ENCODE measurements at places on chromosomes 6 and 20.

DNA sequence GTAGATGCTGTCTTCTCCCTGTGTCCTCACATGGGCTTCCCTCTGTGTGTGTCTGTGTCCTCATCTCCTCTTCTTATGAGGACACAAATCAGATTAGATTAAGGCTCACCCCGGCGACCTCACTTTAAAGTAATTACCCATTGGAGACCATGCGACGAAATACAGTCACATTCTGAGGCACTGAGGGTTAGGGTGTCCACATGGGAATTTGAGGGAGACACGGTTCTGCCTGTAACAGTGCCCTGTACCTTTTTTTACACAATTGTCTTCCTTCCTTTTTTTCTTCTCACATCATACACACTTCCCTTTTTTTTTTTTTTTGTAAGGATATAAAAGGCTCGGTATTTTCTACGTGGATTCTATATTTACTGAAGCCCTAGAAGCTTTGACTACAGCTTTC lies 48.9 kb downstream of the DEK start:
- DNase-seq, result no peak

DNA sequence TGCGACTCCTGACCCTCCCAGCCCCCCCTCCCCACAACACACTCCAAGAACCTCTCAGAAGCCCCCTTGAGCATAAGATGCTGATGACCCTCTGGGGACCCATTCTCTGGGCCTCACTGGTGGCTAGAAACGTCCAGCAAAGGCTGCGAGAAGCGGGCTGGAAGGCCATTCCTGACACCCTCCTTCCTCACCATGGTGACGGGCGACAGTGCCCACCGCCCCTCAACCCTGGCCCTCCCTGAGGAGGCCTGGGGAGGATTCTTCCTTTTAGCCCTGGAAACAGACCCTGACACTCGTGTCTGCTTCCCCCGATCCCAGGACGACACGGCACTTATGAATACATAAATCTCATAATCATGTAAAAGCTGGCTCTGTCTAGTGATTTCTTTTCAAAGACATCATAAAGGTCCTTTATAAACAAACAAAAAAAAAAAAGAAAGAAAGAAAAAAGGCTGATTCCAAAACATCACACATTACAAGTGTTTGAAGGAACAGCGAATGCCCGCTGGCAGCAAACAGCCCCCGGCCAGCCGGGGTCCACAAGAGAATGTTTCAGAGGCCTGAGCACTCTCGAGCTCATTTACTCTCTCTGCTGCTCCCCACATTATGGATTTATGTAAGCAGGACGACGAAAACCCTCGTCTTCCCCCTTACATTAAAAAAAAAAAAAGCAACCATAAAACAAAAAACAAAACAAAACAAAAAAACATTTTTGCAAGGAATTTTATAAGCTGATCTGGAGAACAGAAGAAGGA lies 40.7 kb downstream of the PREX1 start:
- DNase-seq, result no peak

DNA sequence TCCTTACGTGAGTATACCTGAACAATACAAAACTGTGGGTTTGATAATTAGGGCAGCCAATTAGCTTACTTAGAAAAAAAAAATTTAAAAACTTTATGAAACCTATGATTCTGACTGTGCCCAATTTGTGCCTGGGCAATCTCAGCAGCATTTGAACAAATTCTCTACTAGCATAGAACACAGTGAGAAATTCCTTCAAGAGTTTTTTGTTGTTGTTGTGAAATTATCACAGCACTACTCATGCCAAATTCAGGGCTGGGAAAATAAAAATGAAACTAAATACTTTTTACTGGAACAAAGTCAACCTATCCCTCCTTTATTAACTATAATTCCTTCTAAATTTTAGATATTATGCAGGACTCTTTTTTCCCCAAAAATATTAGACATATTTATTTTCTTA lies 42.9 kb downstream of the POU3F2 start:
- no peak for DNase-seq

DNA sequence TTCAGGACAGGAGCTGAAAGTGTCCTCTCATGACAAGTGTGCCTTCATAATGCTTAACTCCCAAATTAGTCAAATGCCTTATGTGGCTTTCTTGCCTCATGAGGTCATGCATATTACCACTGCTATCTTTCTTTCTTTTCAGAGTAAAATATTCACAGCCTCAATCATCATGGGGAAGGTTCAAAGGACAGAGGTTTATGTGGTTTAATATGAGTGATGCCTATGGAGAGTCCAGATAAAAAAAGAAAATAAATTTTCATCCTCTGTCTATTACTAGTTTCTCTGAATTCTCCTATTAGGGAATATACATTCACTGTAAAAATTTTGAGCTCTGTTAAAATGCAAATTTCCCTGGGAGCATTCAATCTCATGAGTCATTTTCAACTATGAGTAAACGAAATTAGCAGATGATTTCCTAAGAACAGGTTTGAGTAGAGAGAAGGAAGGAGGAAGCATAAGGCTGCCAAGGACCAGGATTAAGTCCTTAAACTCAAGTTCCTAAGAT lies 396.9 kb upstream of the ADGRB3 start:
- no peak for DNase-seq

DNA sequence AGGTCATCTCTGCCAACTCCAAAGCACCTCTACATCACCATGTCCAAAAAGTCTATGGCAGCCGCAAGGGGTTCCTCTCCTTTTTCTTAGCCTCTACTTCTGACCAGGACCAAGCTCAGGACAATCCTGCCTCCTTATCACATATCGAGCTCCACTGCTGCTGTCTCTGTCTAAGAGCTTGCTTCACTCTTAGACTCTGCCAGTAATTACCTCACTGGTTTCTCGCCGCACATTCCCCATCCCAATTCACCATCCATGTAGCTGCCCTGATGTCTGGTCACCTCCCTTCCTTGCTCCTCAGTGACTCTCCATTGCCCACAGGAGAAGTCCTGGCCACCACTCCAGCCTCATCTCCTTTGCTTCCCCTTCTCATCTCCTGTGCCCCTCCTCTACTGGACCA lies 24.1 kb upstream of the PI16 start:
- no peak for DNase-seq

GRCh38 chr6:129895692-129896091 lies 34.6 kb upstream of the TMEM244 start:
- DNase-seq, result no peak

DNA sequence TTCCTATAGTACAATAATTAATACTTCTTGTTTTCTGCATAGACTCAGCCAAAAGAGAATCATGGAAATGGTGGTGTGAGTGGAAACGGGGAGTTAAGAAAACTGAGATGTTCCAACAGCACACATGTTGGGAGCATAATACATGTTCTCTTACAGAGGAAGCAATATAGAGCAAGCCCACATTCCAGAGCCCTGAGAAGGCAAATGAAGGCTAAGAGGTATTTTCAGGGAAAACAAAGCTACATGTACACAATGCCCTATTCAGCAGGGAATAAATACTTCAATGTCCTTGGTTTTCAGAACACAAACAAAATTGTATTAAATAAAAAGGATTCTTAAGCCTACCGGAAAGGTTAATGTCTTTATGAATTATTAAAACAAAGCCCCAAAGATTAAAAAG lies 35.1 kb upstream of the SMIM8 start:
- no peak for DNase-seq

DNA sequence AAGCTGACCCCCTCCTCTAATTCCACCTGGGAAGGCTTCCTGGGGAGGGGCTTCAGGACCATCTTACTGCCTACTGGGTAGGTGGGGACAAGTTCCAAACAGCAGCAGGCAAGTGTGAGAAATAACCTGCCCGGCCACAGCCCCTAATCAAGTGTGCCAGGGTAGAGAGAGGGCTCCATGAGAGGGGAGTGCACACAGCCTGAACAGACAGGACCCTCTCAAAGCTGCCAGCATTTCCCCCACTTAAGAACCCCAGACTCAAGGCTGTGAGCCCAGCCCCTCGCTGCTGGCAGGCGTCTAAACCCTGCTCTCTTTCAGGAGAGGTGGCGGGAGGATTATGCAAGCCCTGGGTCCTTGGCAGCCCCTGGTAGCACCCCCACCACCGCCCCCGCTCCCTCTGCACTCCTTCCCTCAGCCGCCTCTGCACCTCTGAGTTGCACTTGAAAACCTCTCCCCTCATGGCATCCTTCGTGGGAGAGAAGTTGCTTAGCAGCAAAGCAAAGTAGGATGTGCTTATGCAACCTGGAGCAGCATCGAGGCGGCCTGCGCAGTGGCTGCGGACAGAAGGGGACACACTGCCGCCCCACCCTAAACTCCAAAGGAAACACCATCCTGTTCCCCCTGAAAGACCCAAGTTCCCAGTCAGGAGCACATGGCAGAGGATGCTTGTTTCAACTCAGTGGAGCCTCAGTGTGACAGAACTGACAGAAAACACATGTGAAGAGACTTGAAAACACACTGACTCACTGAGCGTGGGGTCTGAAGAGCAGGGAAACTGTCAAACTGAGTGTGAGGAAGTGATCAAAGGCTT lies 10.5 kb downstream of the DDRGK1 start:
- no peak for DNase-seq

DNA sequence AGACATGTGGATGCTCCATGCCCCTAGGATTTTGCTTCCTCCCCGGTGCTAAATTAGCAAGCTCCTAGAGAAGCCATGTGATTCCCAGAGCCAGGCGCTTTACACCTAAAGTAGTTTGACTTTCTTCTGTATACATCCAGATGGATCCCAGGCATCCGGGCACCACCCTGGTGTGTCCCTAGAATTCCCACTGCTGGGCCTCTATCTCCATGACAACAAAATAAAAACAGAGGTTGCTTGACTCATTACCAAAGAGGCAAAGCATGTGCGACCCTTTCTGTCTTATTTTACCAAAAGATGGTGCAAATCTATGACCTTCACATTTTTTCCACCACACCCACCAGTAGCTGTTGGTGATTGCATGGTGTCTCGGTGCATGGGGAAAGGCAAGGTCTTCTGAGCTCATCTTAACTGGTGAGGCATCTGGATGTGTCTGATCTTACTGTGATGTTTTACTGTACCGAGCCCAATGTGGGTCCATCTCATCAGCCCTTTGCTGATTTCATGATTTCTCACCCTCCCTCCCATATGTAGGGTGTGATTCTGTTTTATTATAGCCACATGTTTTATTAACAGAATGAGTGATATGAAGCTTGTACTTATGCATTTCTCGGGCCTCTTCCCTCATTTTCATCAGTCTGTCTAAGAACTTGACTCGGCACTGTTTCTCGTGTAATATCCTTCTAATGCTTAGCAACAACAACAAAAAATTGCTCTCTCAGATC lies 27.4 kb upstream of the VAPB start:
- DNase-seq, result no peak

GRCh38 chr6:18961566-18961965 lies 574.4 kb downstream of the RNF144B start:
- DNase-seq, result no peak

GRCh38 chr6:41624621-41625380 lies 13.5 kb upstream of the MDFI start:
- DNase-seq, result no peak

DNA sequence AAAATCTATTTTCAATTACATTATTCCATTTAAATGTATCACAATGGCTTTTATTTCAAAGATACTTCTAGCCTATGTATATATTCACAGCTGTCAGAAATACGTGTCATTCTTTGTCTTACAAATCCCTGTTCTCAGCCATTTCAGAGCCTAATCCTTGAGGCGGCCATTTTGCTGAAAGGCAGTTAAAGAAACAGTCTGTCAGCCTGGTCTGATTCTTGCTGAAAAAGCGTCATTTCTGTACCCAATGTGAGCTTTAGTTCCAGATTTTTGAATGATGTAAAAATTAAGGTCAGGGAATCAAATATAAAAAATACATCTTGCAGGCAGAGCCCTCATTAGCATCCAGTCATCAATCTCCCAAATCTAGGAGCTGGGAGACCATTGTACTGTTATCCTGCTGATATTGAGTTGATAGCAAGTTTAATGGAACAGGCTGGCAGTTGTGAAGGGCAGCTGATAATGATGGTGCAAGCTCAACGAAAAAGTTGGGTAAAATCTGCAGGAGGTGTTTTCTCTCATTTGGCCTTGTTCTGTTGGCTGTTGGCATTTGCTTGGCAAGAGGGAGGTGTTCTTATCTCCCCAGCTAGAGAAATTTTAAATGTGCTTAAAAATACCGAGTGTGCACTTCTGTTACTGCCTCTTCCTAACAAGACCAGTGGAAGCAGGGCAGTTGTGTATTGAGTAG lies 314.8 kb downstream of the SOX4 start:
- DNase-seq, result no peak

- no peak for DNase-seq
Measured at GRCh38 chr6:71205336-71205956, 83.2 kb upstream of the OGFRL1 start.

- DNase-seq, result no peak
Measured at GRCh38 chr6:136031982-136032381, 180.5 kb downstream of the PDE7B start.

DNA sequence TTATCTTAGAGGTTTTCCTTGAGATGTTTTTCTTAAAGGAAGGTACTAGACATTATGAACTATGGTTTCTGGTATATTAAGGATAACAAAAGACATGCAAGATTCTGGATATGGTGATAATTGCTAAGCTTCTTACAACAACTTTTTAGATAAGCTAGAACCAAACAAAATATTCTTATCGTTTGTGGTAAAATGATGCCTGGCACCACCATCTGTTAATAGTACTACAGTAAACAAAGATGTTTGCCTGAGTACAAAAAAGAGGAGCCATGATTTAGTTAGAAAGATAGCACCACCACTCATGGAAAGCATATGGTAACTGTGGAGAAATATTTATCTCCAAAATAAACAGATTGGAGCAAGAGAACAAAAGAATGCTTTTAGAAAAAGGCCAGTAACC lies 747.3 kb downstream of the COL12A1 start:
- DNase-seq, result no peak

DNA sequence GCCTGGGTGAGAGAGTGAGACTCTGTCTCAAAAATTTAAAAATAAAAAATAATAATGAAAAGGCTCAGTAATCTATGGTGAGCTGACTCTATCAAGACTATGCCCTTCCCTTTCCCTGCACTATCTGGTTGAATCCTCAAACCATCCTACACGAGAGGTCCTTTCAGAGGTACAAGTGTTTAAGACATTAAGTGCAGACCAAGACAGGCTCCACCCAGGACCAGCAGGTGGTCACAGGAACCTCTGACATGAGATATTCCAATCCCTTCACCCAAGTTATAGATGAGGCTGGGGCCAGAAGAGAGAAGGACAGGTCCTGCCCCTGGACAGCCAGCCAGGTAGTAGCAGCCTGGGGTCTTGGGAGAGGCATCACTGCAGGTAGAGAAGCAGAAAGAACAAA lies 182.6 kb downstream of the NFATC2 start:
- no peak for DNase-seq

- no peak for DNase-seq
Measured at GRCh38 chr6:43884652-43885022, 114.6 kb downstream of the VEGFA start.

- DNase-seq, result no peak
Measured at GRCh38 chr20:58116505-58116904, 111.9 kb downstream of the ANKRD60 start.
